Airway epithelial cell (primary cell): ENCODE measurements at places on chromosomes 7 and 10. TPM values are rescaled to one million over a fixed set of nuclear protein-coding genes. Genes with fewer than 3 reads are reported as not detected.

EPHB6 gene
- total RNA-seq = 1.8 and 3.2 TPM in 2 replicates

CADPS2 gene
- total RNA-seq = 0.33 and 0.78 TPM in 2 replicates

LIPJ gene
- not detected in 2 replicates for total RNA-seq

BCCIP gene
- total RNA-seq = 67.8 and 71.8 TPM in 2 replicates
